ENCODE measurements at places on chromosomes 16 and 17.

GRCh38 chr17:62854098-62854680 lies 46.1 kb upstream of the MARCHF10 start:
- DNase-seq: no peak

DNA sequence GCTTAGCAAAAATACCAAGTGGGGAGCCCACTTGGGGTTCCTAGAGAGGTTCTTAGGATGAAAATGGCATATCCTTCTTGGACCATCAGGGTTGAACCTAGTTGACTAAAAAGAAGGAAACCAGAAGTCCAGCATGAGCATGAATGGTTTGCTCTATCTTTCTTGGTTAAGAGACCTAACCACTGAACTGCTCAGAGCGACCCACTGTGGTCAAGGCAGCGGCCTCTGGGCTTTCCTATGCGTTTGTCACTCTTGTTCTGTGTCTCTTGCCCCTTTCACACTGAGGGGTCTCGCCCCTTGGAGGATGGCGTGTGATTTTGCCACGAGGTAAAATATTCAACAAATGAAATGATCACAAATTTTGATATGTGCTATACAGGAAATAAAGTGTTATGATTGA lies 526 bp upstream of the BORCS6 start:
- no peak for DNase-seq

- DNase-seq: peak; percentile 82
Observed at GRCh38 chr16:50665128-50665878, 15.8 kb downstream of the SNX20 start.

- DNase-seq: no peak
Observed at GRCh38 chr17:70394473-70395232, 225.3 kb downstream of the KCNJ2 start.

DNA sequence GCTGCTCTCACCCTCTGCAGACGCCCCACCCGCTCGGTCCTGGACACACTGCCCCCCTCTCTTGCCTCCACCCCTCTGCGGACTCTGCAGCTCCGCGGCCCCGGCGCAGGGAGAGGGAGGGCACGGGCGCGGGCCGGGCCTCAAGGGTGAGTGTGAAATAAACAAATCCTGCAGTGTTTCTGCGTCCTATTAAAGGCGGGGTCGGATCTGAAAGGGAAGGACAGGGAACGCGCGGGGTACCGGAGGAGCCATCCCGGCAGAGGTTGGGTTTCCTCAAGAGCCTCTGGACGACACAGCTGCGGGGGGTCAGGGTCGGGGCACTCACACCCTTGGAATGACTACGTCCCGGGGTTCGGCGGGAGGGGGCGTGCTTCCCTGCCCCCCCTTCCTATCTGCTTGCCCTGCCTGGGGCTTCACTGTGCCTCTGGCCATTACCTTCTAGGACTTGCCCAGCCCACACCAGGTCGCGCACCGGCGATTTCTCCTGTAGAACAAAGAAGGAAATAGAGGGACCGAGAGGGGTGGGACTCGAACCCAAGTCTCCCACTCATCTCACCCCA lies 466 bp upstream of the HSF4 start:
- DNase-seq: no peak

GRCh38 chr17:71107136-71107535 lies 937.8 kb downstream of the KCNJ2 start:
- no peak for DNase-seq

DNA sequence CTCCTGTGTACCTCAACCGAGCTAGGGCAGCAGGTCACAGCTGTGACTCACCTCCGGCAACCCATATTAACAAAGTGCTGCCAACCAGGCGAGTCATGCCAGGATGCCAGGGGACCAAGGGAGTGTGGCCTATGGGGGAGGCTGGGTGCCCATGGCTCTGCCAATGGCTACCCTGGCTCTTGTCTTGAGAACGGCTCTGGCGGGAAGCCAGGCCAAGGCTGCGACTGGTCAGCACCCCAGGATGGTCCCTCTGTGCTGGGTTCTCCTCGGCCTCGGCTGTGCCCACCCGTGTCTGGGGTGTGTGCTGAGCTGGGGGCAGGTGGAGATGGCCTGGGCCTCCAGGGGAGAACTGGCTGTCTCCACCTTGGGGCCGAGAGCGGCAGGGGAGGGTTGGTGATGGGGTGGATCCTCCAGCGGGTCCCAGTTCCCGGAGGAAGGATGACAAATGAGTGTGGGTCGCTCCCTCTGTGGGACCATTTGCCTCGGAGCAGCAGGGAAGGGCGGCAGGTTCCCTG lies 75.8 kb downstream of the MRC2 start:
- peak; percentile 5 for DNase-seq

DNA sequence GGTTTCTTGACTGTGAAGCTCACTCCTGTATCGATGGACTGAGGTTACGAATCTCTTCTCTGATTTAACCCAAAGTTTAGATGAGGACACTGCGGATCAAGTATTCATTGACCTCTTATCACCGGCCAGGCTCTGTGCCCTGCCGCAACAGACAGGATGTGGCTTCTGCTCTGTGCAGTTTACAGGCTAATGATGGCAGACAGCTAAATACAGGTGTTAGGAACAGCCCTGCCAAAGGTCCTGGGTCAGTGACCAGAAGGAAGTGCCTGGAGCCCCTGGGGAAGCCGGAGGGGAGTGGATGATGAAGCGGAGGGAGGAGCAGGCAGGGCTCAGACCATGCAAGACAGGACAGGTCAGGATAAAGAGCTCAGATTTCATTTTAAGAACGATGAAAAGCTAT lies 44.4 kb downstream of the HAPSTR1 start:
- no peak for DNase-seq

GRCh38 chr17:81396722-81397313 lies 1.6 kb downstream of the BAHCC1 start:
- DNase-seq: peak; percentile 15

DNA sequence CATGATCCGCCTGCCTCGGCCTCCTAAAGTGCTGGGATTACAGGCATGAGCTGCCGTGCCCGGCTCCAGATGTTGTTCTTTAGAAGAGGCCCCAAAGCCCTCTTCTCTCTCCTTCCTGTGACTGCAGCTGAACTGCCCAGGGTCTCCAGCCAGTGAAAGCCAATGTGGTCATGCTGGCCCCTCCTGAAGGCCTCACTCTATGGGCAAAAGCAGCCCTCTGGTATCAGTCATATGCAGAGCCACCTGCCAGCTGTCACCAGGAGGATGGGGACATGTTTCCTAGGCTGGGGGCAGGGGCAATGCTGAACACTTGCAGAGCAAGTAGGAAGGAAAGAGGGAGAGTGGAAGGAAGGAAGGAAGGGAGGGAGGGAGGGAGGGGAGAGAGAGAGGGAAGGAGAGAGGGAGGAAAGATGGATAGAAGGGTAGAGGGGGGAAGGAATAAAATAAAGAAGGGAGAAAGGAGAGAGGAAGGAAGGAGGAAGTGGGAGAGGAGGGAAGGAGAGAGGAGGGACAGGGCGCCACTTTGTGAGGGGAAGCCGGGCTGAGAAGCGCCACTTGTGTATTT lies 36.0 kb downstream of the SOCS3 start:
- DNase-seq: no peak

- no peak for DNase-seq
Observed at GRCh38 chr17:62809656-62810055, 1.5 kb upstream of the MARCHF10 start.

- DNase-seq: no peak
Observed at GRCh38 chr16:54171626-54172537, 114.7 kb downstream of the IRX3 start.

- DNase-seq: no peak
Observed at GRCh38 chr16:80463326-80463725, 77.5 kb upstream of the DYNLRB2 start.

GRCh38 chr17:58312021-58312630 lies 16.5 kb downstream of the TSPOAP1 start:
- no peak for DNase-seq

DNA sequence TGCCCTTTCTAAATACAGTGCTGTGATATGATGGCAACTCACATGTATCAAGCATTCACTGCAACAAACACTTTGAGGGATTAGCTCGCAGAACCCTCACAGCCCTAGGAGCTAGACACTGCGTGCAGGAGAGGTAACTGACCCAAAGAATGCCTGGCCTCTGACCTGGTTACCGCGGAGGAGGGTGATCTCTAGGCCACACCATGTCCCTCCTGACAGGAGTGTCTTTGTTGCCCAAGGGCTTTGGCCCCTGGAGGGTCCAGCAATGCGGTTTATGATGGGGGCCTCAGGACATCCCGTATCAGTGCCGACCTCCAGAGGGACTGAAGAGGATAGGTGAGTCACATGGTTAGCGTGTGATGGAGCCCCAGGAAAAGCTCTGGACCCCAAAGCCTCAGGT lies 130.6 kb downstream of the MGAT5B start:
- DNase-seq: no peak

GRCh38 chr17:39231591-39232551 lies 6.1 kb upstream of the STAC2 start:
- peak; percentile 49 for DNase-seq

- no peak for DNase-seq
Observed at GRCh38 chr16:56985962-56986360, 3.4 kb upstream of the NLRC5 start.

- peak; percentile 24 for DNase-seq
Observed at GRCh38 chr16:56869513-56870275, 4.7 kb downstream of the SLC12A3 start.

DNA sequence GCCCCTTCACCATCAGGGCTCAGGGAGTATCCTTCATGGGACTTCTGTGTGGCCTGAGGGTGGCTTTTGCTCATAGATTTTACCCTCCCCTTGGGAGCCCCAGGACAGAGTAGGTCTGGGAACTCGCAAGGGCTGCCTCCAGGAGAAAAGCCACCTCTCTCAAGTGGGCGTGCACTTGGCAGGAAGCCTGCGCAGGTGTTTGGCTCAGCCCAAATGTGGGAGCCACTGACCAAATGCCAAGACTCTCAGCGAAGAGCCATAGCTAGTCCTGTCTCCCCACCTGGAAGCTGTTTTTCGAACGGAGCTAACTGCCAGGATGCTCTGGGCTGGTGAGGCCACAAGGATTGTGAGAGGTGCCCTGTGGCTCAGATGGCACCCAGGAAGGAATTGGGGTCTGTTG lies 2.0 kb upstream of the HSD17B2 start:
- no peak for DNase-seq

DNA sequence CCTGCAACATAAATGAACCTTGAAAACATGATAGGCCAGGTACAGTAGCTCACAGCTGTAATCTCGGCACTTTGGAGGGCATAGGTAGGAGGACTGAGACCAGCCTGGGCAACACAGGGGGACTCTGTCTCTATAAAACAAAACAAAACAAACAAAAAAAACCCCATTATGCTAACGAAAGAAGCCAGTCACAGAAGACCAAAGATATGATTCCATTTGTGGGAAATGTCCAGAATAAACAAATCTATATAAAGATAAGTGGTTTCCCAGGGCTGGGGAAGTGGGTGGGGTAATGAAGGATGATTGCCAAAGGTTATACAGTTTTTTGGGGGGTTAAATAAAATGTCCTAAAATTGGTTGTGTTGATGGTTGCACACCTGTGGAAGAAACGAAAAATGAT lies 36.5 kb upstream of the SIAH1 start:
- no peak for DNase-seq

- DNase-seq: no peak
Observed at GRCh38 chr17:81383504-81384421, 11.5 kb upstream of the BAHCC1 start.

- DNase-seq: no peak
Observed at GRCh38 chr16:58032710-58033293, 7.2 kb downstream of the MMP15 start.

DNA sequence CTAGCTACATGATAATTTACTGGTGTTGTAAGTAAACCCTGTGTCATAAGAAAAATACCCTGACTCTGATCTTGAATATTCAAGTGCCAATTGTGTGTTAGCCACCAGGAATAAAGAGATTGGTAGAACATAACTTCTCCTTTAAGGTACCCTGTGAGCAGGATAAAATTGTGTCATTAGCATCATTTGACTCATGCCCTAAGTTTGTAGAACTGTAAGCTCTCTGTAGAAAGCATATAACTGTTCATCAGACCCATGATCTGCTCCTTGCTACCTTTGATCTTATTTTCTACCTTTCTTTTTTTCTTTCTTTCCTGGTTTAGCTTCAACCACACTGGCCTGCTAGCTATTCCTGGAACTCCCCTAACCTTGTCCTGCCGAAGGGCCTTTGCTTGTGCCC lies 35.8 kb downstream of the PTRH2 start:
- no peak for DNase-seq

- DNase-seq: no peak
Observed at GRCh38 chr17:66248285-66248684, 19.1 kb upstream of the APOH start.

DNA sequence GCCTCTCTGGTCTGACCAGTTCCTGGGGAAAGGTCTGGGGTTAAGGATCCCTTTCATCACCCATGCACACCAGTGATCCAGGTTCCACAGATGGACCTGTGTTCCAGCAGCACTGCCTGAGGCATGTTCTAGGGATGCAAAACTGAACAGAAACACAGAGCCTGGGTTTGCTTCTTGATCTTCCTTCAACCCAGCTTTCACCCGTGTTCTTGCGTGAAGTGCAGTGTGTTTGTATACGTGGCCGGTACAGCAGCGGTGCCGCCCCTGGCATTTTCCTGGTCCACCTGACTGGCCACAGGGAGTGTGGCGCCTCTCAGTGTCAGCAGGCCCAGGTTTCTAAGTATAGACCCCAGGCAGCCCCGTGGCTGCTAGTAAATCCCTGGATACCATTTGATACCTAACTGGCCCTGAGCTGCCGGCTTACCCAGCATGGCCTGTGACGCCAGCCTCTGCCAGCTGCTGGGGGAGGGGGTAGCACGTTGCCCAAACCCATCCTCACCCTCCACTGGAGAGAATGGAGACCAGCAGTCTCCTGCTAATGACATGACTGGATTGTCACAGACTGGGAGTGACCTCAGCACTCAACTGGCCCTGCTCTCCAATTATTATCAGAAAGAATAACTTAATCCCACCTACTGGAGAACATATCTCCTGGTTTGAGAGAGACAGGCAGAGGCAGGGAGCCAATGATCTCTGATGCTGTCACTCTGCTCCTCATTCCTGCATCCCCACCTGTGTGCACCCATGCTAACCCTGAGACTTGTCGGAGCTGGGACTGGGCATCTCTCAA lies 59.2 kb upstream of the LGALS9 start:
- no peak for DNase-seq

All from CD4-positive, alpha-beta T cell treated with Interleukin-4 for 4 hours (primary cell).